ENCODE measurements at places on chromosomes 7 and 10.

GRCh38 chr10:18689498-18689897, 30.3 kb downstream of the ARL5B start:
- no peak for DNase-seq

DNA sequence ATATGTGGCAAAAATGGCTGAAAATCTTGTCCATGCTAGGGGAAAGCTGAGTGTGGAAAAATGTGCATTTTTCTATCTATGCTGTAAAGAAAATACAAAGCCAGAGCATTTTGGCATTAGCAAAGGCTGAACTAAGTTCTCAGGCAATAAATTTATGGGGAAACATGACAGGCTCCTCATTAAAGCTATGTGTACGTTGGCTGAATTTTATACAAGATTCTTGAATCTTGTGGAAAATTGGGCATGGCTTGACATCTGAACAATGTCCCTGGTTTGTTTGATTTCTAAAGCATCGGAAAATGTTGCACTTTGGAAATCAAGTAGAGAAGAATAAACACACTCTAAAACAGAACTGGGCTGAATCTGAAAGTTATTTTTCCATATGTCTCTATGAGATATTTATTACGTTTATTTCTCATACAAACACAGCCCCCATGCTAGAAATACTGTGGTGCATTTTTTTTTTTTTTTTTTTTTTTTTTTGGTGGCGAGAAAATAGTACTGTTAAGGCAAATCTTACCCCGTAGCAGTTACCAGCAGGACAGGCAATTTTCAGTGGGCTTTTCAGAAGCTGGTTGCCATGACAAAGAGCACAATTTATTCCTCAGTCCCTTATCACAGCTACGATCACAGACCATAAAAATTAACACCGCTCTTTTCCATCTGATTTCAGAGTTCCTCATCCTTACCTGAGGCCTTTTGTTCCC, 16.9 kb downstream of the CPA1 start:
- no peak for DNase-seq

- DNase-seq = no peak
Measured at GRCh38 chr7:118372530-118372929, 148.0 kb downstream of the ANKRD7 start.

DNA sequence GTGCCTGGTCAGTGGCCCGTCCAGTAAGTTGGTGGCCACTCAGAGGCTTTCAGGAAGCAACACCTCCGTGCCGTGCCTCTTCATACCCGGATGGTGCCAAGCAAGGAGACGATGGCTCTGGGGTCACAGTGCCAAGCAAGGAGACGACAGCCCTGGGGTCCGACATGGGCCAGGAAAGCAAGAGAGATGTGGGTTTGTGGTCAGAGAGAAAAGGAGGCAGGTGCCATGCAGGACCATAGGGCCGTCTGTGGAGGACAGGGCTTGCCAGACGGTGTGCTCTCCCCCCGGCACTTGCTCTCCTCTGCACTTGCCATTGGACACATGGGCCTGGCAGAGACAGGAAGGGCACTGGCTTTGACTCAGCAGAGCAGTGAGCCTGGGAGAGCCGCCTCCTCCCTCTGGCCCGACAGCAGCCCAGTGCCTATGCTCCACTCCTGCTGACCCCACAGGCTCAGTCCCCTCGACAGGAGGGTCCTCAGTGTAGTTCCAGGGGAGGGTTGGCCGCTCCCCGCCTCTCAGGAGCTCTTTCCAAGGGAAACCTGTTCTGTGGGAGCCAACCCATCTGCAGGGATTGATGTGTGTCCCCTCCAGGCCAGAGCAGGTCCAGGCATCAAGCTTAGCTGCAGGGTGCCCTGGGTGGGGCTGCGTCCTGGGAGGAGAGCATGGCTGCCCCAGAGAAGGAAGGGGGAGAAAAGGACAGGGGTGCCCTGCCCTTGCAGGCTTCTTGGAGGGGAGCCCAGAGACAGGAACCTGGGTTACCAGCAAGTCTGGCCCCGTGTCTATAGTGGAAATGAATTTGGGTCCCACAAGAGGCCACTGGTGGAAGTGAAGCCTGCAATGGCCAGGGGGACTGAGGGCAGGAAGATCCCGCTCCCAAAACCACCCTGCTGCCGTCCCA, 7.6 kb upstream of the CALML5 start:
- no peak for DNase-seq

DNA sequence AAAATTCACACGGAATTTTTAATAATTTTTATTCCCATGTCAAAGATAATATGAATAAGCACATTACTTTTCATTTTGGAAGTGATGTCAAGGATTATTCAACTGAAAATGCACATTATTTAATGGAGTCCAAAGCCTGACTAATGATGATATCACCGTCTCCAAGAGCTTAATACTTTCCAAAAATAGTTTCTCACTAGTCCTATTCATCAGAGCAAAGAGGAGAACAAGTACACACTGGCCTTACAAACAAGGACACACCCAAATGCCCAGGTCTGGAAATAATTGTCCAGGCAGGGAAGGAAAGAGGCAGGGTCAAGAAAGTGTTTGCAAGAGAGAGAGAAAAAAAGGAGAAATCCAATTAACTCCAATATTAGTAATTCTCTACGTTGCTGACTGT, 216.8 kb upstream of the CCDC6 start:
- DNase-seq = no peak

DNA sequence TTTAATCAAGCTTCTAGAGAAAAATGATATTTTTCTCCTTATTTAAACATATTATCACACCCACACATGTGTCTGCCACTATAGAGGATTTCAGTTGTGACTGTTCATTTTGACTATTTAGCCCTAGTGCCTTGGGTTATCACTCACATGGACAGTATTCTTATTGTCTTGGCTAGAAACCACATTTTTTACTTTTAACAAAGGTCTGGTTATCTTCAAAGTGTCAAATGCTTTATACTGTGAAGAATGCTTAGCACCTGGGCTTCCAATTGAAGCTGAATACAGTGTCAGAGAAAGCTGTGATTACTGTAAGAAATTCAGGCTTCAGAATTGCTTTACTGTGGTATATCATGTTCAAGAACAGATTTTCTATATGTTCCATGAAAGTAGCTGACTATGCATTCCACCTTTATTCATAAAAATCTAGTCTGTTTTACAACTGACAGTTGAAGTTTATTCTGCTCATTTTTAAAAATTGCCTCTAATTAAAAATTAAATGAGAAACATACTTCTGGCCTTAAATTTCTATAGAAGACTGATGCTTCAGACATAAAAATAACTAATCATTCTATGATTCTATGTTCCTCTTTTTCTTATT, 278.6 kb downstream of the SEMA3D start:
- no peak for DNase-seq

GRCh38 chr10:47060993-47061500, 149.8 kb downstream of the PTPN20 start:
- no peak for DNase-seq

DNA sequence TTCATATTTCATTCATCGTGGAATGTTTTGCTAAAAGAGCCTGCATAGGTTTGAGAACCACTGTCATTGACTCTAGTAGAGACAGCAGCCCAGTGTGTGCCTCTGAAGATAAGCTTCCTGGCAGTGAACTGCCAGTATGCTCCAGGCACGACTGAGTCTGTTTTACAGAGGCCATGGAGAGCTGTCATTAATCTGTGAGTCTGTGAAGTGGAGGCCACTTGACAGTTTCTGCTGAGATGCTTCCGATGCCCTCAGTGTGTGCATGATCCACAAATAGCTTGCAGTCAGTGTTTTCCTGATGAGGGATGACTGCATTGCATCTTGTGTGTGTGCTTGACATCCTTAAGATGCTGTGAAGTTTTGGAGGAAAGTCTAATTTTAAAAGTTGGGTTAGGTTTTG, 162.2 kb downstream of the PFKFB3 start:
- no peak for DNase-seq

GRCh38 chr7:81516898-81517297, 252.9 kb downstream of the HGF start:
- no peak for DNase-seq

DNA sequence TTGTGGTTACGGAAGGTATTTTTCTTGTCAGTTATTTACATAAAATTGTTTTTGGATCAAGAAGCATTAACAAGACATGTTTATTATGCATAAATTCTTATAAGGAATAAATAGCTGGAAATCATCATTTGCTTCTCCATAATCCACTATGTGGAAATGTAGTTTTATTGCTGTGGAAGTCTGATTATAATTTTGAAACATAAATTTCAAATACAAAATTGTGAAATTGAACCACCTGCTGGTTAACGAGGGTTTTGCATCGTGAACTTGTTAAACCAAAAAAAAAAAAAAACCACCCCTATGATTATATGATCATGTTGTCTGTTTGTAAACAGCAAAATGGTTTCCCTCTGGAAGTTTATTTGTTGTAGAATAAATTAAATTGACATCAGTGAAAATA, 25.9 kb downstream of the ABRAXAS2 start:
- peak; percentile 38 for DNase-seq

- no peak for DNase-seq
Measured at GRCh38 chr7:140067052-140067451, 4.3 kb upstream of the PARP12 start.
